ENCODE measurements at places on chromosomes 6 and 20.

DNA sequence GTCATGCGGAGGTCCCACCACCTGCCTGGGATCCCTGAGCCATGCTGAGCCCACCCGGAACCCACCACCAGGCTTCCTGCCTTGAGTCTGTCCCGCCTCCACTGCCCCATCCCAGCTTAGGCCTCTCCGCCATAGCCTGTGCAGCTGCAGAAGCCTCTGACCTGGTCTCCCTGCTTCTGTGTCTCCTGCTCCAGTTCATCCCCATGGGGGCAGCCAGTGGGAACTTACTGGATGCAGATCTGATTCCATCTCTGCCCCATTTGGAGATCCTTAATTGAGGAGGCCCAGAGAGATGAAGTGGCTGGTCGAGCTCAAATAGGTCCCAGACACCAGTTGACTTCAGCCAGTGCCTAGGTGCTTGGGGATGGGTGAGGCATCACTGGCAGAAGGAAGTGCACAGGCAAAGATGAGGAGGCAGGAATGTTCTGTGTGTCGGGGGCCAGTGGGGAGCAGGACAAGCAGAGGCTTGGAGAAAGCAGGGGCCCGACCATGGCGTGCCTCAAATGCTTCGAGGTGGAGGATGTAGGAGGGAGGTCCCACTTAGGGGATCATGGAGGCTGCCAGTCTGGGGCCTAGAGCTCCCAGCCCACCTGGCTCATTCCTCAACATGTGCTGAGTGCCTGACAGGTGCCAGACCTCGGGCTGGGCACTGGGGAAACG lies 112.8 kb downstream of the TOX2 start:
- DNase-seq, result no peak

DNA sequence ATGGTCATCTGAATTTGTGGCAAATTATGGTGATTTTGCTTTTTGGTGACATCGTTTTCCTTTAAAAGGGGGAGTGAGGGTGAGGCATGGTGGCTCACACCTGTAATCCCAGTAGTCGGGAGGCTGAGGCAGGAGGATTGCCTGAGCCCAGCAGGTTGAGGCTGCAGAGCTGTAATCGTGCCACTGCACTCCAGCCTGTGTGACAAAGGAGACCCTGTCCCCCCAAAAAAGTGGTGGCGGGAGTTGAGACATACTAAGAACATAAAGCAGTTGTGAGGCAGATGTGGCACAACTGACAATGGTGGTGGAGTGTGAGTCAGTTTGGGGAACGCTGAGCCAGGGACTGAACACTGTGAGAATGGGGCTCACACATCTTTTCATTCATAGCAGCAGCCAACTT lies 45.5 kb downstream of the ADNP start:
- no peak for DNase-seq

DNA sequence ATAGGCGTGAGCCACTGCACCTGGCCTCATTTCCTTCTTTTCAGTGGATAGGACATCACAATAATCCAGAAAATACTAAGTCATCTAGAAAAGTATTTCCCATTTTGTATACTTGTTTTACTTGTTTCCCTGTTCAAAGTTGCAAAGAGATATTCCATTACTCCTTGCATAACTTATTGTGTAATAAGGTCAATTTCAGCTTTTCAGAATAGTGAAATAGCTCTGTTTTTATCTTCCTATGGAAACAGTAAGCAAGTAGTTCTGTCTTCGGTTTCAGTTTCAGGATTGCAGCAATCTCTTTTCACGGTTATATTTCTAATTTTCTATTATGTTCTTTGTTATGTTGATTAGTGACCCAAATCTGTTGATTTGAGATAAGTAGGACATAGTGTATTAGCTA lies 6.0 kb downstream of the STX11 start:
- no peak for DNase-seq

DNA sequence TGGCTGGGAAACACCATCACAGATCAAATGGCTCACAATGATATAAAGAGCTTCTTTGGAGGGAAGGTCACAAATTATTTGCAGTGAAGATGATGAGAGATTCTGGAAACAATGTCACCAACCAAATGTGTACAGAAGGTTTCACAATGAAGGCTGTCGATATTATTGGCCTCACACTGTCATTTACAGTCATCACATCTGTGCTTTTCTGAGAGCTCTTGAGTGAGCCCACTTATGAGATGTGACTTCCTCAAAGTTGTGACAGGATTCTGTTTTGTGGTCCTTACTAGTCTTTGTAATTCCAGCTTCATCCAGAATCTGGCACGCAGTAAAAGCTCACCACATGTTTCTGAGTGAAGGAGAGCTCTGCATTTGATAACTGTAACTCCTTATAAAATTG lies 133.6 kb downstream of the LMBRD1 start:
- no peak for DNase-seq

DNA sequence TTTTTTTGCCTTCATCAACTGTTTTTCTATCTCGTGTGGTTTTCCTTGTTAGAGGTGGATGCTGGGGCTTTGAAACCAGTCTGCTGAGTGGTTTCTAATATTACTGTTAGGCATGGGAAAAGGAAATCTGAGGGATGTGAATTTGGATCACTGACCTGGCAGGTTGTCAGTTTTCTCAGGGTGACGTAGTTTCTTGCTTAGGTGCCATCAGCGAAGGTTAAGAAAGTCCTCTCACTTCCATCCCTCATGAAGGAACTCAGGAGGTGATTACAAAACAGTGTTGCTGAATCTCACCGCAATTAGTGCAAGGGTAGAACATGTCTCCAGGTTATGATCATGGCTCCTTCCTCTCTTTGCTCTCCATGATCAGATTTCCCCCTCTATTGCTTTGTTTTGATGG lies 135.9 kb downstream of the SOX4 start:
- no peak for DNase-seq

All from hepatocyte (in vitro differentiated cells).